Activated CD4-positive, alpha-beta T cell treated with anti-CD3 and anti-CD28 coated beads for 24 hours (primary cell): ENCODE measurements at places on chromosomes 6 and 20.

DNA sequence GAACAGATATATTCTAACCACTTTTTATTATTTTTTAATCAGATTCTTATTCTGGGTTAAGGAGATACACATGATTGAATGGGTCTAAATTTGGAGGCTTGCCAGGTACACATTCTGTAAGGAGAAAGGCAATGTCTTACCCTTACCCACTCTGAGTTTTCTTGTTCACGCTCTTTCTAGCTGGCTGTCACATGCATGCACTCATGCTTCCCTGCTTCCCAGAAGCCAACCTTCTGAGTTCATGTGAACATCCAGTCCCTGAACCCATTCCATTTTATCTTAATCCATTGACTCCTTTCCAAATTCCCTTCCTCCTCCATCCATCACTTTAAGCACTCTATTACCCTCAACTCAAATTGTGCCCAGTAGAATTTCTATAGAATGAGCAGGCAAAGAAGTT is 17.5 kb upstream of the MOCS1 start:
- DNase-seq = no peak

DNA sequence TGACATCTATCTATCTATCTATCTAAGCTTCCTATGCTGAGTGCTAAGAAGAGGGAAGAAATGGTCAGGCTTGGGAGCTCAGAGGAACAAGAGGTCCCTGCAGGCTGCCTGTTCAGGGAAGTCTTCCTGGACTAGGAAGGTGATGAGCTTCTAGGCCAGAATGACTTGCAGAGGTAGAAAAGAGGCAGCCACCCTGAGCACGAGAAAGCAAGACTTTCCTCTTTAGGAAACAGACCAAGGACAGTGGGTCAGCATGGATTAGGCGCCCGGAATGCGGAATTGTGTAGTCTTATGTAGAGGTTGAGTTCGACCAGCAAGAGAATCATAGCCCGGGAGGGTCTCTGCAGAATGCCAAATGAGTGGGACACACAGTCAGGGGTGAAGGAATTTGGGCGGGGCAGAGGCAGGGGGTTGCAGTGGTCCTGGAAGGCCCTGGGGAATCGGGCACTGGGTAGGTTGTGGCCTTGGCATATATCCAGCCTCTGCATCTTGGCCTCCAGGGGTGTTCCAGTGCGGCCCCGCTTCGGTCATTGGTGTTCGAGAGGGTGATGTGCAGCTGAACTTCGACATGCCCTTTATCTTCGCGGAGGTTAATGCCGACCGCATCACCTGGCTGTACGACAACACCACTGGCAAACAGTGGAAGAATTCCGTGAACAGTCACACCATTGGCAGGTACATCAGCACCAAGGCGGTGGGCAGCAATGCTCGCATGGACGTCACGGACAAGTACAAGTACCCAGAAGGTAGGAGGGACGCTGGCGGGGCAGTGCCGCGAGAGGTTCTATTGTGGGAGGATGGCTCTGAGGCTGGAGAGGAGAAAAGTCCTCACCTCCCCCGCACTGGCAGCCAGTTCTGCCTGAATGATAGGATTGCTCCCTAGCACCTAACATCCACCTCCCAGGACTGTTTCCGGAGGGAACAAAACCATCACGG is 32.1 kb downstream of the TGM3 start:
- DNase-seq = no peak

DNA sequence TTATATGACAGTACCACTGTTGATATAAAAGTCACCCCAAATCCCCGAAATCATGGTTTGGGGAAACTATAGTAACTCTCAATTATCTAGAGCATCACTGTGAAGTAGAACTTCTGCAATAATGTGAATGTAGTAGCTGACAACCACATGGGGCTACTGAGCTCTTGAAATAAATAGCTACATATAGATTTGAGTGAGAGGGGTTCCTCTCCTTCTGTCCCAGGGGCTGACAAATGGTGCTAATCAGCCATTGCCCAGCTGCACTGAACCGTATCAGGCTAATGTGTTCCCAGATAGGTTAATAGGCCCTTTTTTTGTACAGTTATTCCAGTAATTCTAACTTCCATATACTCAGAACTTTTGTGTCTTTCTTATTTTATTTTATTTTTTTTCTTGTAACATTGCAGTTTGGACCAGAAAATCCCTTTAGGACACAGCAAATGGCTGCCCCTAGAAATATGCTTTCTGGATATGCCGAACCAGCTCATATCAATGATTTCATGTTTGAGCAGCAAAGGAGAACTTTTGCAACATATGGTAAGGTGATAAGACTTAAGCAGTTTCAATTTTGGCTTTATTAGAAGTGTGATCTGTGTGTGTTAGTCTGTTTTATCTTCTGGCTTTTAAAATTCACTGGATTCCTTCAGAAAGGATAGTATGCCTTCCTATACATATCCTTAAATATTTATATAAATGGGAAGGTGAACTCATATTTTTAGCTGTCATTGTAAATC is 21.1 kb downstream of the CDC40 start:
- DNase-seq = no peak

- DNase-seq = no peak
Measured at GRCh38 chr6:24149296-24149695, 23.3 kb downstream of the NRSN1 start.

DNA sequence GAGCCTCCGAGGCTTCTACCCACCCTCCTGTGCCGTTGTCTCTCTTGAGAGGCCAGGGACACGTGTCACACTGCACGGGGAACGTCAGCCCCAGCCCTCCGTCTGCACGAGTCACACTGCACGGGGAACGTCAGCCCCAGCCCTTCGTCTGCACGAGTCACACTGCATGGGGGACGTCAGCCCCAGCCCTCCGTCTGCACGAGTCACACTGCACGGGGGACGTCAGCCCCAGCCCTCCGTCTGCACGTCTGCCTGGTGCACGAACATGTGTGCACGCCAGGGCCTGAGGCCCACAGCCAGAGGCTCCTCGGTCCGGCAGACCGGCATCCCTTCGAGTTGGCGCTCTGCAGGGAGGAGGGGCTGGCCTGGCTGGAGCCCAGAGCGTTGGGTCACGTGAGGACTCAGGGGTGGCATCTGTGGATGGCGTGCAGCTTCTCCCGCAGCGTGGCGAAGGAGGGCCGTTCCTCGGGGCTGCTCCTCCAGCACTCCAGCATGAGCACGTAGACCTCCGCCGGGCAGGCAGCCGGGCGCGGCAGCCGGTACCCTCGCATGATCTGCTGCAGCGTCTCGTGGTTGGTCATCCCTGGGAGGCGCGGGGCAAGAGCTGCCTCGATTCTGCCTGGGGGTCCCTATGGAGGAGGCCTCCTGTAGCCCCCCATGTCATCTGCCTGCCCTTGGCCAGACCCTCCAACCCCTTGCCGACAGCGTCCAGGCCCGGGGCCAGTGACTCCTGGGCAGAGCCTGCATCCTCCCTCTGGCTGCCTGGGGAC is 3.4 kb upstream of the PTK6 start:
- DNase-seq = no peak

DNA sequence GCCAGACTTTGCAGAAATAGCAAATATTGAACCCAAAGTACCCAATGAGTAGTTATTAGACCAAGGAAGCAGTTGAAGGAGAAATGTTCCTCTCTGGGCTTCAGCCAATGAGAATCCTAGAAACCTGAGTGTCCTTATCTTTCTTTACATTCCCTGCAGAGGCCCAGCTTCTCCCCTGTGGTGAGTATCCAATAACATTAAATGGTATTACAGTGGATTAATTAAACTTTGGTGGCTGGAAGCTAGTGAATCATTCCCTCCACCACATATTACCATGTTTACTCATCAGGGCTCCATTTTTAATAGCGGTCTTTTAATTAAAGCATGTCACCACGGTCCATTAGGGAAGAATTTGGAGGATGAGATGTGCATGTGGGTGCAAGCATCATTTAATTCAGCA is 74.0 kb downstream of the UNC5CL start:
- no peak for DNase-seq

GRCh38 chr6:94733066-94733465 is 844.3 kb upstream of the MANEA start:
- DNase-seq = no peak

- DNase-seq = no peak
Measured at GRCh38 chr20:17452441-17452840, 78.7 kb downstream of the BFSP1 start.

DNA sequence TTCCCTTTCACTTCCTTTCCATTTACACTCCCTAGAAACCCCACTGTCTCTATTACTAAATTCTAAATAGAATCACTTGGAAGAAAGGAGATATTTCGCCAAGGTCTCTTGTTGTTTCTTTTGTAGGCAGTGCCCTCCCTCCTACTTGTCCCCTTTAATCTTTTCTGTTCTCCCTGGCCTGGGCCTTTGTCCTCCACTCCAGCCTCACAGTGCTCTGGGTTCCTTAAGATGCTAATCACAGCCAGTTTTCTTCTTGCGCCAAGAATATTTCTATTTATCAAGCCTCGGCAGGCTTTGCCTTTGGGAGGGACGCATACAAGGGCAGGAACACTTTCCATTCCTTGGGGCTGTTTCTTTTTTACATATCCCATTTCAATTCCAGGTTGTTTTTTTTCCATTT is 520.6 kb upstream of the CHD6 start:
- DNase-seq = no peak

DNA sequence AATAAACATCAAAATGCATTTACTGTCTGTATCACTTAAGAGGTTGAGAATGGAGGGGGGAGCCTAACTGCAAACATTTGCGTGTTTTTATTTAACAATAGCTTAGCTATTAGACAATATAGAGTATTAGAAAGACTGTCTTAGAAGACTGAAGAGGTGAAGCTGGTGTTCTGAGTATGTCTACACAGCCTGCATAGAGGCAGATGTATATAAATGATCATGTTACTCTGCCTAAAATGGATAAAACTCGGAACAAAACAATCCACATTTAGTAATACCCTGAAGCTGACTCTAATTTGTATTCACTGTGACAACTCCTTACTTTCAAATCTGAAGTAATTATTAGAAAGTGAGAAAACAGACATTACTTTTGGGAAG is 181.9 kb downstream of the GMPR start:
- no peak for DNase-seq

GRCh38 chr6:152572338-152573088 is 64.6 kb downstream of the SYNE1 start:
- DNase-seq = no peak

GRCh38 chr6:99746261-99746895 is 139.7 kb downstream of the PRDM13 start:
- DNase-seq = peak; percentile 43

DNA sequence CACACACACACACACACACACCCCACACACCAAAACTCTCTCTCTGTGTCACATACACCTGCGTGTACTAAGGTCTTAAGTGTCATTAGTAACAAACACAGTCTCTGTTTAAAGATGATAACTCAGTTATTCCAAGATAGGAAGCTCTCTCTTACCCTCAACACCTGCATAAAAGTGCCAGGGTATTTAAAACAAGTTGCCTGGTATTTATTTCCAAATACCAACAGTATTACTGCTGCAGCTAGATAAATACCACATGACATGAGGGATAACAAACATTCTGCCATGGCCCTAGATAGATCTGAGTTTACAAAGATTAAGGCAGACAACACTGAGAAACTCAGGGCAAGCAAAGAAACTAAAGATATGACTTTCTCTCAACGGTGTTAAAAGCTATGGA is 118.5 kb downstream of the SIM1 start:
- DNase-seq = no peak

DNA sequence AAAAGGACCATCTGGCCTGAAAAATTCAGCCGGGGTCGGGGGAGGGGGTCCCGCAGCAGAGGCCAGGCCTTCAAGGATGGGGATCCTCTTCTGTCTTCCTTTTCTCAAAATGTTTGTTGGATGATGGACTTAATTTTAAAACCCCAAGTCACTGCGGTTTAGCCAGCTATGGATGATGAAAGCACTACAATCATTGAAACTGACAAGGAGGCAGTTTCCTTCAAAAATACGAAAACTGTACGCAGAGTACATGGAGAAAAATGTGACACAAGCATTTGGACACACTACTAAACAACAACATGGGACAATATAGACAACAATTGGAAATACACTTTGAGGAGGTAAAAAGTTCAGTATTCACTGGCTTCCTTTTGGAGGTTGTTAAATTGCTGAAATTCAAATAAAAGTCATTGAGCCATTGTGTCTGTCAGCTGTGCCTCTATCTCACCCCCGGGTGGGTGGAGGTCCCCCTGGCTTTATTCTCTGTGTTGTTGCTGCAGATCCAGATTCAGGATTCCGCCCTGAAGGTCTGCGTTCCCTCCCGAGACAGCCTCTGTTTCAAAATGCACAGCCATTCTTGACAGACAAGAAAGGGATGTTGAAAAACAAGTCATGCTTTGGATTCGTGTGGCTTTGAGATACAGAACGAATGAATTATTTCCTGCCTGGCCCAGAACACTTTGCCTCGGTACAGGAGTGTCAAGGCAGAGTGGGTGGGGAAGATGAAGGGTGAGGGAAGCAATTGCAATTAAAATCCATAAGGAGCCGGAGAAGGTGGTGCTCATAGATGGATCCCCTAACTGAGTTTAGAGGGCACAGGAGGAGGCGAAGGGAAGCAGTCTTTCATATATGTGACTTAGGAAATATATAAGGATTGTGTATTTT is 118.2 kb downstream of the TTLL2 start:
- no peak for DNase-seq

- DNase-seq = no peak
Measured at GRCh38 chr6:51396583-51396982, 577.9 kb downstream of the TFAP2B start.

- no peak for DNase-seq
Measured at GRCh38 chr6:111124406-111124805, 37.1 kb downstream of the SLC16A10 start.

GRCh38 chr20:10763112-10763511 is 89.3 kb upstream of the JAG1 start:
- DNase-seq = no peak

- no peak for DNase-seq
Measured at GRCh38 chr6:36914227-36914794, 28.6 kb downstream of the C6orf89 start.

DNA sequence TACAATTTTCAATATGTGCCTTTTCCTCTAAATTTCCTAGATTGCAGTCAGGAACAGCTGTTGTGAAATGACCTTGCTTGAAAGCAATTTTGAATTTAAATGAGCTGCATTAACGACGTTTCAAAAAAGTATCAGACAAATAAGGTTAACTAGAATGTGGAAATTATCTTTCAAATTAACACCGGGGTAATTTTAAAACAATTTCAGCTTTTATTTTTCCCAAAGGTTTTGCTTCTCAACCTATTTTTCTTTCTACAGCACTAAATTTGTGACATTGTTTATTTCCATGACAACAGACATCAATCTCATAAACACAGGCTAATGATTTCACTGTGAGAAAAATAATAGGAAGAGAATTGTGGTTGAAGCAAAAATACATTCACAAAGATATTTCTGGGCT is 38.5 kb downstream of the COL12A1 start:
- no peak for DNase-seq

DNA sequence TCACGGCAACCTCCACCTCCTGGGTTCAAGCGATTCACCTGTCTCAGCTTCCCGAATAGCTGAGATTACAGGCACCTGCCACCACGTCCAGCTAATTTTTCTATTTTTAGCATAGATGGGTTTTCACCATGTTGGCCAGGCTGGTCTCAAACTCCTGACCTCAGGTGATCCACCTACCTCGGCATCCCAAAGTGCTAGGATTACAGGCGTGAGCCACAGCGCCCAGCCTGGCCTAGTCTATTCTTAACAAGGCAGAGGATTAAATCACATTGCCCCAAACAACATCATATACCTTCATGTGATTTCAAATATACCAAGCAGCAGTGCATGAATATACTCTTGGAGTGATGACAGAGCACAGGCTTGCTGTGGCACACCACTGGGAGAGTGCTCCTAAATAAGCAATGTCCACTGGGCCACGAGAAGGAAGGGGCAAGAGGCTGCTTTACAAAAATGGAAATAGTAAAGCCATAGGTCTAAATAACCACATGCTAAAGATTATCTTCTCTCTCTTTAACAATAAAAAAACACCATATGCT is 76.6 kb upstream of the TULP1 start:
- no peak for DNase-seq

GRCh38 chr6:125154118-125154760 is 666 bp downstream of the TPD52L1 start:
- no peak for DNase-seq
